ENCODE measurements at places on chromosomes 11 and 22.

GRCh38 chr11:44899959-44900358 lies 50.7 kb downstream of the TP53I11 start:
- DNase-seq: no peak

DNA sequence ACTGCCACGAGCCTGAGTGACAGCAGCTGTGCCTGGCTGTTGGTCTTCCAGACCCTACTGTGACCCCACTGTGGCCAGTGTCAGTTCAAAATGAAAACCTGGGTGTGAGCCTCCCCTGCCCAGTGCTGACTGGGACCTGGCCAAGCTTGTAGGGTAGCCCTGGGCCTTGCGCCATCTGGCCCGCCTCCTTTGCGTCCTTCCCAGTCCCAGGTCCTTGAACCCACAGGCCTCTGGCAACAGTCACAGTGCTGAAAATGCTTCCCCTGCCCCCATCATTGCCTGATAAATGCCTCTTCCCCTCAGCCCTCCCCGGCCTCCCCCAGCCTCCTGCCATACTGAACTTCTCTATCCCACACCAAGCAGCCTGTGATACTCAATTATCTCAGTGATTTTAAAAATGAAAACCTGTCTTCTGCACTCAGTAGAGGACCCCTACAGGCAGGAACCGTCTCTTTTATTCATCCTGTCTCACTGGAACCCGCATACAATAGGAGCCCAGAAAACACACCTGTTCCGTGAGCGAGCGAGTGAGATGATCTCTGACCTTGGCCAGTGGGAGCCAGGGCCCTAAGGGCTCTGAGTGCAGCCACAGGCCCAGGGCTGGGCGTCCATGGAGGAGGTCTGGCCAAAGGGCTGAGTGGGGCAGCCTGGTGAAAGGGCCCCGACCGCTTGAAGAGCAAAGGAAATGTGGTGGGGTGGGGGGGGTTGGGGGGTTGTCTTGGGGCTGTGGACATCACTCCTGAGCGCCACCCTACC lies 49.7 kb upstream of the TTLL12 start:
- DNase-seq: peak; percentile 98

DNA sequence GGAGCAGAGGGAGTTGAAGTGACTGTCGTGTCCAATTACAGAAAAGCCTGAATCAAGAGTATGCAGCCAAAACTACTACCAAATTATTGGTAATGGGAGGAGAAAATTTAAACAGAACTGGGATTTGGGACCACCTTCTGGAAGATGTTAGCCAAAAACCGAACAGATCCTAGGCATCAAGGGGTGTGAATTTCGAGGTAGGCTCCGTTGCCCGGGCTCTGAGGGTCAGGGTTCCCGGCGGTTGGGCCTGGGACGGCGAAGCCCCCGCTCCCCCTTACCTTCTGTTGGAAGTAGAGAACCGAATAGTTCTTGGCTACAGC lies 313 bp downstream of the PRCP start:
- no peak for DNase-seq

DNA sequence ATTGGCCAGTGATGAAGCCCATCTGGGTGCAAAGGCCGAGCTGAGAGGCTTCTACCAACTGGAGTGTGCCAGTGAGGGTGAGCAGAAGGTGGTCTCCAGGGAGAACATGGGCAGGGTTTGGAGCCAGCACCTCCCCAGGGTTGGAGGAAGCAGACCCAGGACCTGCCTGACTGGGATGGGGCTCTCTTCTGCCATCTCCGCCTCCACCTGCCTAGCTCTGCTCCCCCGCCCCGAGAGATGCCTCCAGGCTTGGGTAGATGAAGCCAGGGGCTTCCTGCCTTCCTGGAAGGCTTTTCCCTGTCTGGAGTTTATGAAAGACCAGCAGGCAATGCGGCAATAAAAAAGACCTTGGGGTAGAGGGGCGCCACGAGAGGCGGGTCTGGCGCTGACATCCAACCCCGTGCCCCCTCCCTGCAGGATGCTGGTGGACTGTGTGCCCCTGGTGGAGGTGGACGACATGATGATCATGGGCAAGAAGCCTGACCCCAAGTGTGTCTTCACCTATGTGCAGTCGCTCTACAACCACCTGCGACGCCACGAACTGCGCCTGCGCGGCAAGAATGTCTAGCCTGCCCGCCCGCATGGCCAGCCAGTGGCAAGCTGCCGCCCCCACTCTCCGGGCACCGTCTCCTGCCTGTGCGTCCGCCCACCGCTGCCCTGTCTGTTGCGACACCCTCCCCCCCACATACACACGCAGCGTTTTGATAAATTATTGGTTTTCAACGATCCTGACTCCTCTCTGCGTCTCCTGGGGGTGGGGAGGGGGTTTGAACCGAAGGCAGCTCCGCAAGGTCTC lies 3.3 kb downstream of the SELENOM start:
- DNase-seq: no peak

DNA sequence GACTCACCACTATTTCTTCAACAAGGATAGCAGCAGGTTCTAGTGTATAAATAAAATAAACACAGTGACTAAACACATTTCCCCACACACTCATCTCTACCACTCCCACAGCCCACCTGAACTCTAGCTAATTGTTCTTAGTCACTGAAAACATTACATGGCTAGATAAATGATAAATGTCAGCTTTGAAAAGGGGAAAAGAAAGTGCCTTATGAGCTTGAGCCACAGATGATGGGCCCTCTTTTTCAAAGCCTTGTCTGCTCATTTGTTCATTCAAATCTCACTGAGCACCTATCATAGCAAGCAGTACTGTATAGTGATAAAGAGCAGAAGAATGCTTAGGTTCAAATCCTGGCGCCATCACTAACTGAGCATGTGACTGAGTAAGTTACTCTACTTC lies 58.3 kb downstream of the SIK3 start:
- DNase-seq: no peak

DNA sequence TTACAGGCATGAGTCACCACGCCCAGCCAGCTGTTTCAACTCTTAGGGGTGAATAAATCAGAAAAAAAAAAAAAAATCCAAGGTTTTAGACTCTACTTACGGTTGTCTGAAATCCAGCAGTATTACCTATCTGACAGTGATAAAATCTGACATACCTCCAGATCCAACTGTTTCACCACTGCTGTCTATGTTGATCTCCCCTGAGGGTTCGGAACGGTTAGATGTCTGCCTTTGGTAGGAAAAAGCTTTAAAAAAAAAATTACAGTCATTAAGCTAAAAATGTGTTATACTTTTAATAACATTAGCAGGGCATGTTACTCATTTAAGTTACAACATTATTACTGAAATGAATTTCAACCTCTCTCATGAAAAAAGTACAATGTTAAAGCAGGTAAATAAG lies 21.1 kb downstream of the NCAPD3 start:
- no peak for DNase-seq

DNA sequence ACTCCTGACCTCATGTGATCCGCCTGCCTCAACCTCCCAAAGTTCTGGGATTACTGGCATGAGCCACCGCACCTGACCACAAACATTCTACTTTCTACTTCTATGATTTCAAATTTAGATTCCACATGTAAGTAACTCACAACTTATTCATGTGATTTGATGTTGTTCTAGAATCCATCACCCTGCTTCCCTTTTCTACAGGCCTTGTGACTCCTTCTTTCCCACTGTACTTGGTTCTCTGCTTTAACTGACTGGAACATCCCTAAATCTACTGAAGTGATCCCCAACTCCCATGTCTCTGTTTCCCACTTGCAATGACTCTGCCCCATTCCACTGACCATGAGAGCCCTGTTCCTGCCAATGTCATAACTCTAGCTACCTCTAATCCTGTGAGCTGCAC lies 25.7 kb upstream of the MRPL17 start:
- DNase-seq: no peak

DNA sequence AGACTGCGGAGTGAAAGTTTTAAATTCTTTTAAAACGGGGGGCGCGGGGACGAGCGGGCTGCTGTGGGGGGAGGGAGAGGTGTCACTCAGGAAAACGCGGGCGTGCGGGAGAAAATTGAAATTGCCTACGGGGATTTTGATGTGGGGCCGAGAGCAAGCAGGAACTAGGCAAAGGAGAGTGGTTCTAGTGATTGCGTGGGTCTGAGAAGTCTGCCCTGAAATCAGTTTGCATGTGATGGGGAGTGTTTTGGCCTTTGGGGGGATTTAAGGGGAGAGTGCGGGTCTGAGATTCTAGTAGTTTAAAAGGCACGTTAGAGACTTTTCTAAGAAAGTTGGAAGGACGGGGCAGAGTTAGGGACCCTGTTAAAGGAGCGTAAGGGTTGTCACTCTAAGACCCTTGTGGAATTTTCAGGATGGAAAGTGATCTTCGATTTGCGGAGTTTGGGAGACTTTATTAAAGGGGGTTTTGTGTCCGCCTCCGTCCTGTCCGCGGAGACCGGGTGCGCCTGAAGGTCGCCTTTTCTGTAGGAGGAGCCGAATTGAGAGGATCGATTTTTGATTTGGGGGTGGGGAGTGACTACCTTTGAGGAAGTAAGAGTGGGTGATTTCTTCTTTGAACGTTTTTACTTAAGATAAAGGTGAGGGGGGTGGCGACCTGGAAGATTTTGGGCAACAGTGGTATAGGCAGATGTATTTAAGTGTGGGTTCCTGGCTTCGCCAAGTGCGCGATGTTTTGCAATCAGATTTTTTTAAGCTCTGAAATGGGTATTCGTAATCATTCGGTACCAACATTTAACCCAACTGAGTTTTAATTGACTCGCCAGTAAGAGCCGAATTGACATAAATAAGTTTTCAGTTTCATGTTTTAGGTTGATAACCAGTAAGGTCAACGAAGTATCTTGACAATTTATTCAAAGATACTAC lies 1.1 kb downstream of the EED start:
- no peak for DNase-seq

GRCh38 chr11:114348200-114349191 lies 51.8 kb downstream of the C11orf71 start:
- no peak for DNase-seq
